ENCODE measurements at places on chromosomes 5 and 9. TPM values are rescaled to one million over a fixed set of nuclear protein-coding genes. Genes with fewer than 3 reads are reported as not detected.

DNA sequence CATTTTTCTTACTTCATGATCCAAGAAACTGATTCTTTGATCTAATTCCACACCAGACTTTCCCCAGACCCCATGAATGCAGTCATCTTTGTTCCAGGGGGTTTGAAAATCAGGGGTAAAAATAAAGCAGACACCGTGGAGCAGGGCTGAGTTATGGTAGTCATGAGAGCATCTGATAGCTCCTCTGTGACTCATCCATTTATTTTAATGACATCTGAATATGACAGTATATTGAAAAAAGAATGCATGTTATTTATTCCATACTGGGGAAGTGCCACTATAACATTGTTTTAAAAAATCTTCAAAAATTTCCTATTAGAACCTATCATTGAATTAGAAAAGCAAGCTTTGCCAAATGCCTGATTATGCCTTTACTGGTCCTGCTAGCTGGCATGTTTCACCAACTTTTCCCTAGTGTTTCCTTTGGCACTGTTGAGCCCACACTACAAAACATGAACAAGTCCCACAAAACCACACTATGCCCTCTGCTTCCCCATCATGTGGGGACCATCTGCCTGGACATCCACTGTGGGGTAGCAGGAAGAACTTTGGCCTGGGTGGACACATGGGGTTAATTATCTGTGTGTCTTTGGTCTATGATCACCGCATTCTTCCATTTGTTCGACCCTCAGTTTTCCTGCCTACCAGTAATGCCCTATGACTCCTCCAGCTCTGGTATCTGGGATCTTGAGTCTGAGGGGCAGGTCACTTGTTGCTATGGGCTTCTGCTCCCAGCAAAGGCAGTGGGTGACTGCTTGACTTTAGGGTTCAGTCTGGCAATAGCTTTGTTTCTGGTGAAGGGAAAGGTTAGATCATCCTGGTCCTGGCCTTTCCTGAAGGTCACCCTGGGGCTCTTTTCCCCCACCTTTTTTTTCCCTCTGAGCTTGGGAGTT, 82.7 kb upstream of the PANK3 start:
- no peak overlapping the region for H3K27ac ChIP-seq
- peaks cover 9% of the 10 kb centered on the region for H3K27me3 ChIP-seq
- no peak overlapping the region for H3K4me3 ChIP-seq
- no peaks in the 10 kb centered on the region for H3K36me3 ChIP-seq

DNA sequence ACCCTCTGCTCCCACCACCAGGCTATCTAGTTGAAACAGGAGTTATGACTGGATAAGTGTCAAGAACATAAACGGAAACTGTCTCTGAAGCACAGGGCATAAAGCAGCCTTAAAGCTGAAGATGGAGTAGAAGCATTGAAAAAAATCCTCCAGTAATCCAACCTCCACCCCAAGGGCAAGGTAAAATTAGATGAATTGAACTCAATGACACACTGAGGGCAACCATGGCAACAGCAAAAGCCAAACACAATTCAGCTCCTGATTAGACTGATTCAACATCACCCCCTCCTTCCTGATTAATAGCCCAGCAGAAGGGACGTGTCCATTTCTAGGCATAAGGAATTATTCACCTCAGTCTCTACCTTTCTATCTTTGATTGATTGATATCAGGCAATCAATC, 183.2 kb upstream of the MAP3K1 start:
- no peaks in the 10 kb centered on the region for H3K4me1 ChIP-seq
- H3K27me3 ChIP-seq = peaks cover 21% of the 10 kb centered on the region
- no peak overlapping the region for H3K4me3 ChIP-seq
- no peak for DNase-seq
- no peak overlapping the region for H3K27ac ChIP-seq
- peaks cover 17% of the 10 kb centered on the region for H3K36me3 ChIP-seq

The DNAH5 gene
- total RNA-seq = not detected

DNA sequence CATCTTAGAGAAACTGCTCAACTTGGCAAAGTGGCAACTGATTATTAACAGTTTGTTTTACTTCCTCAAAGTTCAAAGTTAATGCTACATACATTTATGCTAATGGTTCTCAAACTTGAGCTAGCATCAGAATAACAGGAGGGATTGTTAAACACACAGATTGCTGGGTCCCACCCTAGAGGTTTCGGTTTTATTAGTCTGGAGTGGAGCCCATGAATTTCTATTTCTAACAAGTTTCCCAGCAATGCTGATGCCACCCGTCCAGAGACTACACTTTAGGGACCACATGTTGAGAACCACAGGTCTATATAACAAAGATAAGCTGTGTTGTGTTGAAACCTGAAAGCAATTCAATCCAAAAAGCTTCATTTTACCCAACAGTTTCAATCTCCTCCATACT, 95.3 kb downstream of the FBXW11 start:
- H3K36me3 ChIP-seq = no peaks in the 10 kb centered on the region
- no peak for DNase-seq
- H3K27ac ChIP-seq = no peak overlapping the region
- no peaks in the 10 kb centered on the region for H3K27me3 ChIP-seq
- H3K4me1 ChIP-seq = peaks cover 68% of the 10 kb centered on the region

GRCh38 chr5:153525536-153525935, 35.1 kb downstream of the GRIA1 start:
- peaks cover 19% of the 10 kb centered on the region for H3K27me3 ChIP-seq
- H3K4me3 ChIP-seq = no peak overlapping the region

DNA sequence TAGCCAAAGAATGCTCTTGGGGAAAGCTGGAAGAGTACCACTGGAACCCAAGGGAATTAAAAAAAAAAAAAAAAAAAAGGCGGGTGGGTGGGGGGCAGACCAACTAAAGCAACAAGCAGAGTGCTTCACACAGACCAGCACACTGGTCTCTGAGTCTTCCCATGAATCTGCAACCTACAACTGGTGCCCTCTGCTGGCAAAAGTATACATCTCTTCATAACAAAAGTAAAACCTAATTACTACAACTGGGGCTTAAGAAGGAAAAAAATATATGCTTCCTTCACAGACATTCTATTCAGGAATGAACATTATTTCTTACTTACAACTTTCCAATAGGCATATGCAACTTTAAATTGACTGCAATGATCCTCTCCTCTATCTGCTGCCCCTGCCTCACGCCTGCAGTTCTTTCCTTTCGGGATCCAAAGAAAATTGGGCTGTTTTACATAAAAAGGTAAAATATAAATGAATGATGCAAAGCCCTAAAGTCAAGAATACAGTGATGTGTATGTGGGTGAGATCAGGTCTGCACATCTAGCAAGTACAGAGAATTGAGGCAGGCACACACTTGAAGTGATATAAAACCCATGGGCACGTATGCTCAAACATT, 7.2 kb upstream of the KLHL3 start:
- DNase-seq = no peak
- no peaks in the 10 kb centered on the region for H3K27me3 ChIP-seq
- H3K27ac ChIP-seq = no peak overlapping the region
- no peak overlapping the region for H3K4me3 ChIP-seq

The ACTBL2 gene
- total RNA-seq = not detected

GRCh38 chr5:168651648-168652047, 72.5 kb upstream of the PANK3 start:
- no peak overlapping the region for H3K27ac ChIP-seq
- no peak for DNase-seq
- no peaks in the 10 kb centered on the region for H3K4me1 ChIP-seq
- no peak overlapping the region for H3K4me3 ChIP-seq
- peaks cover 15% of the 10 kb centered on the region for H3K27me3 ChIP-seq

The PDCD1LG2 gene
- total RNA-seq = 1.7 TPM

DNA sequence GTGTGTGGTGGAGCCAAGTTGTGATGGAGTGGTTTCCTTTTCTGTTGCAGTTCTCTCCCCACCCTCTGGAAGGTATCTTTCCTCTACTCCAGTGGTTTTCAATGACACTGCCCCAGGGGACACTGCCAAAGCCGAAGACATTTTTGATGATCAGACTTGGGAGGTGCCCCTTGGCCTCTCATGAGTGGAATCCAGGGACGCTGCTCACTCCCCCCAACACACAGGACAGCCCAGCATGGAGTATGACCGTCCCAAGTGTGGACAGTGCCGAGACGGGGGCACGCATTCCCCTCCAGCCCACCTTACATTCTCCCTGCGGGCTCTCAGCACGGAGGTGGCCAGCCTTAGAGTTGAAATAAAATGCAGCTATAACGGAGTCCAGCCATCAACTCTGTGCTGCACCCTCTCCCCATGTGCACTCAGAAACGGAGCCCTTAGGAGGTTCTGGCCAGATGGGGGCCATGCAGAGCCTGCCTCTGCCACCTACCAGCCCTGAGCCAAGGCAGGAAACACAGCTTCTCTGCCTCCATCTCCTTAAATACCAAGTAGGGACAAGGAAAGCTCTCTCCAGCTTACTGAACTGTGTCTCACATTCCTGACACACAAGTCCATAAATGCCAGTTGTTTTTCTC, 150.8 kb downstream of the ROR2 start:
- DNase-seq = no peak
- H3K4me3 ChIP-seq = peak overlapping the region; percentile 61
- peaks cover 5% of the 10 kb centered on the region for H3K36me3 ChIP-seq
- no peaks in the 10 kb centered on the region for H3K27me3 ChIP-seq
- H3K4me1 ChIP-seq = peaks cover 14% of the 10 kb centered on the region

GRCh38 chr5:9947944-9948343, 301.7 kb downstream of the ATPSCKMT start:
- H3K36me3 ChIP-seq = no peaks in the 10 kb centered on the region
- no peak overlapping the region for H3K4me3 ChIP-seq
- H3K4me1 ChIP-seq = no peaks in the 10 kb centered on the region
- H3K27ac ChIP-seq = no peak overlapping the region

The PHF24 gene
- not detected for total RNA-seq

DNA sequence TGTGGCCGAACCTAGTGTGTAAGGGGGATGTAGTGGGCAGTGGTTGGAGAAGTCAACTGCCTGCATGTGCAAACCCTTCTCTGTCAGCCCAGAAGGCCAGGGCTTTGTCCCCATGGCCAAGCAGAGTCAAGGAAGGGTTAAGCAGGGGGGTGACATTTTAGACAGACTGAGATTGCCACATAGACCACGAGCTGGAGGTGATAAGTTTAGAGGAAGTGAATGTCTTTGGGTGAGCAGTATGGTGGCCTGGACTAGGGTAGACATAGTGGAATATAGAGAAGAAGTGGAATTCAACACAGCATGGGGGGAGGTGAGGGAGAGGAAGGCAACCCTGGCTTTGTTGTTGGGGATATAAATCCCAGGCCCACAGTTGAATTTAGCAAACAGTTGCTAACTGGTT, 38.7 kb upstream of the CDKN2AIPNL start:
- H3K27ac ChIP-seq = peak overlapping the region; percentile 5
- no peaks in the 10 kb centered on the region for H3K27me3 ChIP-seq
- peak overlapping the region; percentile 7 for H3K4me3 ChIP-seq
- peaks cover 17% of the 10 kb centered on the region for H3K4me1 ChIP-seq
- no peaks in the 10 kb centered on the region for H3K36me3 ChIP-seq
- DNase-seq = no peak

The C5orf15 gene
- 41.6 TPM for total RNA-seq

- H3K4me1 ChIP-seq = no peaks in the 10 kb centered on the region
- DNase-seq = no peak
- peaks cover 5% of the 10 kb centered on the region for H3K27me3 ChIP-seq
- no peak overlapping the region for H3K4me3 ChIP-seq
- H3K36me3 ChIP-seq = no peaks in the 10 kb centered on the region
Observed at GRCh38 chr5:111887706-111888105, 130.7 kb upstream of the NREP start.

DNA sequence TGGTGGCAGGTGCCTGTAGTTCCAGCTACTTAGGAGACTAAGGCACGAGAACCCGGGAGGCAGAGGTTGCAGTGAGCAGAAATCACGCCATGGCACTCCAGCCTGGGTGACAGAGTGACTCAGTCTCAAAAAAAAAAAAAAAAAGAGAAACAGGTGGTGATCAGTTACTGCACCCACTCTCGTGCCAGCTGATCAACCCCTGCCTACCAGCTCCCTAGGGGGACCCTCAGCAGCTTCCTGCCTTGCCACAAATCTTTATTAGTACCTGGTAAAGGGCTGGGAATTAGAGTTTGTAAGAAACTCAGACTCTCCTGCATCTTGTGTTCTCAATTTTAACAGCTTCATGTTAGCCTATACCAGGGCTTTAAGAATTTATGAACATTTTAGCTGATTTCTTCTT, 914.9 kb downstream of the EFNA5 start:
- no peaks in the 10 kb centered on the region for H3K27me3 ChIP-seq
- DNase-seq = no peak
- H3K36me3 ChIP-seq = no peaks in the 10 kb centered on the region
- no peaks in the 10 kb centered on the region for H3K4me1 ChIP-seq
- H3K27ac ChIP-seq = no peak overlapping the region

DNA sequence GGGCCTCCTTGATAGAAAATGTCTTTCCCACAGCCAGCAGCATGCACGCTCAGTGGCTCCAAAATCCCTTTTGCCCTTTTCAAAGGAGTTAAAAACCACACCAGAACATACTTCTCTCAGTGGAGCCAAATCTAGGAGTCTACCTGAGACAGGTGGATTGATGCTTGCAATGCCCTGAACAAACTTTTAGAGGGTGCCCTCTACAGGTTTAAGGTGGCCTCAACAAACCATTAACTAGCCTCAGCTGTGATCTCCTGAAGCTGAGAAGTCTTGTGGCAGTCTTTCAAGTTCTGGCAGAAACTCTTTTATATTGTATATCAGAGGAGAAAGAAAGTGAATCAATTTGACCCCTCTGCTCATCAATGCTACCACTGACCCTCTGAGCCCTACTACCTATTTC, 125.4 kb downstream of the MED27 start:
- no peak overlapping the region for H3K4me3 ChIP-seq
- no peak for DNase-seq
- H3K27me3 ChIP-seq = no peaks in the 10 kb centered on the region
- H3K4me1 ChIP-seq = peaks cover 5% of the 10 kb centered on the region

The GARIN3 gene
- not detected for total RNA-seq

DNA sequence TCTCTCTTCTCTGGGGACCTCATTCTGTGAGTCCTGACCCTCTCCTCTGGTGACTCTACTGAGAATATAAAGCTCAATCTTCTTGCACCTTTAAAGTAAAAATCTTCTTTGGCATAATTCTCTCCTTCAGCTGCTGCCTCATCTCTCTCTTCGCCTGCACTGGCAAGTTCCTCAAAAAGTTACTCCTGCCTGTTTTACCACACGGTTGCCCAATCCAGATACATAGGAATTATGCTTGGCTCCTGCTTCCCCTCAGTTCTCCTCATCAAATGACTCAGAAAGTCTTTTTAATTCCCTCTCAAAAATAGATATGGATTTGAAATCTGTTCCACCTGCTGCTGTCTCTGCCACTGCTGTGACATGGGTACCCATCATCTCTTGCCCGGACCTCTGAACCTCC, 14.4 kb upstream of the HRCT1 start:
- peaks cover 31% of the 10 kb centered on the region for H3K27me3 ChIP-seq
- H3K27ac ChIP-seq = no peak overlapping the region
- no peaks in the 10 kb centered on the region for H3K36me3 ChIP-seq
- H3K4me1 ChIP-seq = no peaks in the 10 kb centered on the region
- H3K4me3 ChIP-seq = no peak overlapping the region

GRCh38 chr9:437574-438001, 222.9 kb downstream of the DOCK8 start:
- no peak for DNase-seq
- no peaks in the 10 kb centered on the region for H3K27me3 ChIP-seq

The CCDC180 gene
- total RNA-seq = 4.9 TPM

- H3K4me3 ChIP-seq = no peak overlapping the region
- H3K27me3 ChIP-seq = peaks cover 8% of the 10 kb centered on the region
Observed at GRCh38 chr9:4126184-4126865, 173.5 kb downstream of the GLIS3 start.

GRCh38 chr5:85017261-85017660, 632.6 kb upstream of the EDIL3 start:
- H3K27ac ChIP-seq = no peak overlapping the region
- no peaks in the 10 kb centered on the region for H3K4me1 ChIP-seq
- no peaks in the 10 kb centered on the region for H3K27me3 ChIP-seq

Measured in natural killer cell treated with Interleukin-12 subunit alpha and Interleukin-12 subunit beta and Interleukin-15 and Interleukin-18, amount 100 ng/mL, for 72 hours (primary cell).